ENCODE measurements at places on chromosomes 12 and 14.

DNA sequence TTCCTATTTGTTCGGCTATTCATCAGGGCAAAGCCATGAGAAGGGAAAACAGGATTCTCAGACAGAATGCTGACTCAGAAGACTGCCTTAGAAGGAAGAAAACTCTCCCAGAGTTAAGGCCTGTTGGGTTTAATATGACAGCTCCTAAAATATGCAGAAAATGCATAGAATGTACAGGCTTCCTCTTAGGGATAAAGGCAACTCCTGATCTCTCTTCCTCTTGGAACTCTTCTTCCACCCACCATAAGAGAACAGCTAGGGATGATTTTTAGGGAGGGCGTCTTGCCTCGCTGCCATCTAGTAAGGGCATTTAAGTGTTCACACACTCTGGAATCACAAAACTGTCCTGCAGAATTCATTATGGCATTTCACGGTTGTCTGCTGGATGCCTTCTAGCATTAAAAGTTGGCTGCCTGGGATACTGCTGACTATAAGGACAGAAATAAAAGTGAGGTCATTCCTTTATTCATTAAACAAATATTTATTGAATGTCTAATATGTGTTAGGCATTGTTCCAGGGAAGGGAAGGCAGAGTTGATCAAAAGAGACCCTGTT, 73.7 kb downstream of the DCAF5 start:
- no peak for DNase-seq

DNA sequence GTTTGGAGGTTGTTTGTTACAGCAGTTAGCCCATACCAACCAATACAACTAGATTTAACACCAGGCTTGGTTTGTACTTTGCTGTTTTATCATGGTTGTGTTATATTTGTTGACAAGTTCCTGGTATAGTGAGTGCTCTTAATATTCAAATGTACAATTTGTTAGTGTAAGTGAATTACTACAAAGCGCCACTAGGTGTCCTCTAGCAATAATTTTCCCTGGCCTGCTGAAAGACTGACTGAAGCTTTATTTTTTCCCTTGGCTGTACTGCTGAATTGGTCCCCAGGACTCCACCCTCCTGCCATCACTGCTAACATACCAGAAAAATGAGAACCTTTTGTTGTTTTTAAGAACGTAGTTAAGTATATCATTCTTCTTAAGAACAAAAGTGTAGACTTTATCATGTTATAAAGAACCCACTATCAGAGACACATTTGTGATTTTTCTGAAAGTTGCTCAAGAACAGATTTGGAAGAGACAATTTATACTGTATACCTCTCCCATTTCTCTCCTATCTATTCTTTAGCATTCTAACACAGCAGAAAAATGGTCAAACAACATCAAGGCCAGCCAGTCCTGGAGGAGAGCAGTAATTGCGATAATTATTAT, 75.3 kb upstream of the FAR2 start:
- no peak for DNase-seq

DNA sequence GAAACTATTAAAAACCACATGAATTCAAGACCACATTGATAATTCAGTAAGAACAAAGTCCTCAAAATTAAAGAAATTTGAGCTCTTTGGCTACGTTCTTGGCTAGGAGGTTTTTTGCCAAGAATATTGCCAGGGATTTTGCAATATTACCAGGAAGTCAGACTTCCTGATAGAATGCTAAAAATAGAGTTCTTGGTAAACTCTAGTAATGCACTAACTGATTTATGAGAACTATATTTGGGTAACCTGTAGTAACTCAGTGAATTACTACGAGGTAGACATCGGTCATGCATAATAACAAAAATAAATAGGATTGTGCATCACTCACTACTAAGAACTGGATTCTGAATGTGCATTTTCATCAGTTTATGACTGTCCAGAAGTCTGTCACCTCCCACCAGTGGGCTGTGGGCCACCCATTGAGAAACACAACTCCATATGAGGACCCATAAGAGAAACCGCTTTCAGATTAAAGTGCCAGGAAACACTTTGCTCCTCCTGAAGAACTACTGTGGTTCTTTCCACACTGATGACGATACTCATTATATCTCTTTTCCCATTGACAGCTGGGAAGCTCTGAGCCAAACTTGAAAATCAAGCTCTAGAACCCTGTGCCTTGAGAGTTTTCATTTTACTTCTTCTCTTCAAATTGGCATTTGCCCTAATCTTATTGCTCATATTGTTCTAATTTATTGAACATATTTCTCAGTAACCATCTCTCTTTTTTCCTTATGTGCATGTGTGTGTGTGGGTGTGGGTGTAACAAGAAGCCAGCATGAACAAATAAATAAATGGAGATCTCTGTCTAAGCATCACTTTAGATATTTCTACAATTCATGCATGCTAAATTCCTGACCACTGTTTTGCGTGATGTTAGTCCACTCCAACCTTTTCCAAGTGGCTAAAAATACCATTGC, 116.6 kb downstream of the BCL11B start:
- no peak for DNase-seq

DNA sequence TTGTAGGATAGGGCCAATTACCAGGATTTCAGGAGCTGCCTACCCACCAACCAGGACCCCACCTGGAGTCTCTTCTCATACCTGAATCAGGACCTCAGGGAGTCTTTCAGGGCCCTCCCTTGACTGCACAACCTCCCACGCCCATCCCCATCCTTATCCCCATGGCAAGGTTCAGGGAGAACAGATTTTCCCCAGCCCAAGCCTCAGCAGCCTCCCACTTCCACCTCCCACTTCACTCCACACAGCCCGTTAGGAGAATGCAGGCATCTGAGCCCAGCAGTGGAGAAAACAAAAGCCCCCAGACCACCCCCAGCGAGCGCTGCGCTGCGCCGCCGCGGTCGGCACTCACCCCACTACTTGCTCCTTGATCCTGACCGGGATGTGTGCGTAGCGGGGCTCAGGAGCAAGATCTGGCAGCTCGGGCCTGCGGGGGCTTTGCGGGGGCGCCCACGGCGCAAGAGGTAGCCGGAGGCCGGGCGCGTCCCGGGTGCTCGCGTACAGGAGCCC, 1.4 kb downstream of the B4GALNT1 start:
- no peak for DNase-seq

- no peak for DNase-seq
These were observed 63.2 kb downstream of the DIO3 start for GRCh38 chr14:101624536-101624935.

GRCh38 chr14:91388551-91388975, 29.1 kb downstream of the CCDC88C start:
- peak; percentile 28 for DNase-seq

DNA sequence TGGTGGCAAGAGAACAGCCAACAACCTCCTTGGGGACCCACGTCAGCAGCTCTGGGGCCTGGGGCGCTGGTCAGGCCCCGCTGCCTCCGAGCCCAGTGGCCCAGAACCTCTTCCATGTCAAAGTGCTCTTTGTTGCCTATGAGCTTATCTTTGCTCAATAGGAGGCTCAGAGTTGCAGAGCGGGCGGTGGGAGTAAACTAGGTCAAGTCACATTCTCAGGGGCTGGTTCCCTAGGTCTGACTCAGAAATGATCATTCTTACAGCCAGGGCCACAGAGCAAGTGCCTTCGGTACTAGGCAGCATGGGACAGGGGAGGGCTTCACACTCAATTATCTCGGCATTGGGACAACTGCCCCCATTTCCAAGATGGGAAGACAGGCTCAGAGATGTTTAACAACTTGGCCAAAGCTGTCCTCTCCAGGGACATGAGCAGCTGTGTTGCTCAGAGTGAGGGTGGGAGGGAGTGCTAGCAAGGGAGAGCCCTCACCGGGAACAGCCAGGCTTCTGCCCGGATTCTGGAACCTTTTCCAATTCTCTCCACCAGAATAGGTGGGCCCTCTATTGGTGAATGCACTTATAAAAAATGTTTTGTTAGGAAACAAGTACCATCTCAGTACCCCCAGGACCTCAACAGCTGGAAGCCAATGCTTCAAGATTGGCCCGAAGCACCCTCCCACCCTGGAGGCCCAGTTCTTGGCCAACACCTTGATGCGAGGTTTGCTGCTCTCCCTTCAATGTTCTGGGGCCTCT, 11.9 kb downstream of the SLC25A29 start:
- no peak for DNase-seq

- no peak for DNase-seq
These were observed 117.5 kb downstream of the DAAM1 start for GRCh38 chr14:59305836-59306555.

DNA sequence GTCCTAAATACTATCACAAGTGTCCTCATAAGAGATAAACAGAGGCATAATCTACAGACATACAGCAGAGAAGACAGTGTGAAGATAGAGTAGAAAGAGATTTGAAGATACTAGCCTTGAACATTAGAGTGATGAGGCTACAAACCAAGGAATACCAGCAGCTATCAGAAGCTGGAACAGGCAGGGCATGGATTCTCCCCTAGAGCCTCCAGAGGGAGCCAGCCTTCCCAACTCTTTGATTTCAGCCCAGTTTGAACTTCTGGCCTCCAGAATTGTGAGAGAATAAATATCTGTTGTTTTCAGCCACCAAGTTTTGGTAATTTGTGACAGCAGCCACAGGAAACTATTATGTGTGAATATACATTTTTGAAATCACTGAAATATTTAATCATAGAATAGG, 47.2 kb downstream of the CCDC91 start:
- DNase-seq, result no peak

DNA sequence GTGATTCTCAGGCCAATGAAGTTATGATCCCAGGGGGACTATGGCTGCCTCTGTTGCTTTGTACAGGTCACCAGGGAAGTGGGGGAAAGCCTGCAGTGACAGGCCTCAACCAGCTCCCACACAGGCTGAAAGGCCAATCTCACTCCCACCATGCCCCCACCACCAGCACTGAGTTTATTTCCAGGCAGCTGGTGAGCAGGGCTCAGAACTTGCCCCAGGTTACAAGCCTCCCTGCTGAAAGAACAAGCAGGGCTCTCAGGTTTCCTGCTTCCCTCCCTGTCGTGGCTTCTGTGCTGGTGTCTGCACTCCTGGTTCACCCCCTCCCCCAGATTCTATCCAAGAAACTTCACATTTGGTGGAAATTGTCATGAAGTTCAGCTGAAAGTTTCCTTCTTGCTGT, 260.3 kb downstream of the CCDC59 start:
- DNase-seq, result no peak

DNA sequence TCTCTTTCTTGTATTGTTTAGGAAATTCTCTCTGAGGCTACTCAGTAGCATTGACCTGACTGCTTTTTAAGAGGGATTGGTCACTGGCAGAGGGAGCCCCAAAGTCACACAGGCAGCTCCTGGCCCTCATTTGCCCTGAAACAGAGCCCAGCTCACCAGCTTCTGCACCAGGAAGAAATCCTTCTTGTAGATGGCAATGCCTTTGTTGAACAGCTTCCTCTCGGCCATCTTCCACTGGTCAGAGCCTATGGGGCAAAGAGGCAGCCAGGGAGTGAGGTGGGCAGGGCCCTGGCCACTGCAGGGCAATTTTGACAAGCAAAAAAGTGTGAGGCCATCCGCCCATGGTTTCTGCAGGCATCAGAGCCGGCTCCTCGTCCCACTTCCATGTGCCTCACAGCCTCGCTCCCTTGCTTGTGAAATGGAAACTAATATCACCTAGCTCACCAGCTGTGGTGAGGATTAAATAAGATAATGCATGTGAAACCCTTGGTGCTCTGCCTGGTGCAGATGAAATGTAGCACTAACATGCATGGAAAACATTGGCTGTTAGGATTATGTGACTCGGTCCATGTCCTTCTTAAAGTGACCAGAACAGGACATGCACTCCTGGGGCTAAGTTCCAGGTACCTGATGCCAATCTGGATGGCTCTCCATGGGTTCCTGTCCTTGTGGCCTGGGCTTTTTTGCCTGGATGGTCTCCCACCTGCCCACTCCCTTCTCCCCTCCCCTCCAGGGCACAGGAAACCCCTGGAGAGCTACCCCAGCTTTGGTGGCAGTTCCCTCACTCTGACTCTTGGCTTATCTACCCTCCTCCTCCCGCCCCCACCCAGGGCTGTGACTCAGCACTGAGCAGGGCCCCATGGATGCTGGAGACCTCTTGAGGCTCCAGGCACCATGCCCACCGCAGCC, 11.2 kb upstream of the PNMA1 start:
- no peak for DNase-seq

DNA sequence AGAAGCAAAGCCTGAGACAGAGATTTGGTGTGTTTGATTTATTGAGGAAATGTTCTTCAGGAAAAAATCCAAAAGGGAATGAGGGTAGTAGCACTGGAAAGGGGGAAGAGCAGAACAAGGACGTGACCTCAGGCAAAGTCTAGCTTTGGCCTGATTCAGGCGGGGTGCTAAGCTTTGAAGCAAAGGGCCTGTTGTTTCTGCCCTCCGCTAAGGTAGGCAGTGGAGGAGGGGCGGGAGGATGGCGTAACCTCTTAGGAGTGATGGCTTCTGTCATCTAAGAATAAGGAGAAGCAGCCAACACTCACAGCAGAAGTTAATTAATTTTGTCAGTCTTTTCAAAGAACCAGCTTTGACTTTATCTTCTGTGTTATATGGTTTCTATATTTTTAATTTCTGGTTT, 20.4 kb downstream of the ABHD12B start:
- no peak for DNase-seq

GRCh38 chr14:50932592-50933495, 11.4 kb downstream of the PYGL start:
- DNase-seq, result no peak

GRCh38 chr12:2429032-2429431, 365.7 kb upstream of the FKBP4 start:
- no peak for DNase-seq

DNA sequence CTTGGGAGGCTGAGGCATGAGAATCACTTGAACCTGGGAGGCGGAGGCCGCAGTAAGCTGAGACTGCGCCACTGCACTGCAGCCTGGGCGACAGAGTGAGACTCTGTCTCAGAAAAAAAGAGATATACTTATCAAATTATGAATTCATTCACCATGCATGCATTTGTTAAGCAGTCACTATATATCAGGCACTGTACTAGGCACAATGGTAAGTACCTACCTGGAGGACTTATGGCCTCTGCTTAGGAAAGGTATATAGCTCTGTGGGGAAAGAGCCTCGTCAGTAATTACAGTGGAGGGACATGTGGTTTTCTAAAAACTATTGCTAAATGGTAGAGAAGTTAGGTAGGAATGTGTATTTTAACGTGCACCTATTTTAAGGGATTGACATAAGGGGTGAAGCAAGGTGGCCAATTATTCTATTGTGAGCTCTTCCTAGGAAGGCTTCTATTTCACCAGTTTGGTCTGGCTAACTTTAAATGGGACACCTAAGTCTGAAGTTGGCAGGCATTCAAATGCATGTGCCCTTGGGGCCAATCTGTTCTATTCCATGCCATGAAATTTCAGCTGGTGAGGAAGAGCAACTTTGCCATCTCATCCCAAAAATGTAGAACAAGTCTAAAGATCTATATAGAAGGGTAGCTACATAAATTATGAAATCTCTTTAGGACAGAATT, 15.0 kb downstream of the TCP11L2 start:
- DNase-seq, result no peak

- DNase-seq, result peak; percentile 39
These were observed 10.6 kb downstream of the PHLDA1 start for GRCh38 chr12:76020731-76021672.

GRCh38 chr14:101109981-101110728, 206.6 kb upstream of the RTL1 start:
- no peak for DNase-seq

GRCh38 chr12:1429980-1430379, 164.4 kb downstream of the FBXL14 start:
- DNase-seq, result no peak

GRCh38 chr14:75946785-75947184, 35.0 kb downstream of the TGFB3 start:
- DNase-seq, result no peak

Data from activated CD4-positive, CD25-positive, alpha-beta regulatory T cell (primary cell).